ENCODE measurements at places on chromosomes 11 and 22.

GRCh38 chr11:81579339-81579738, 1154.3 kb downstream of the FAM181B start:
- DNase-seq: no peak

DNA sequence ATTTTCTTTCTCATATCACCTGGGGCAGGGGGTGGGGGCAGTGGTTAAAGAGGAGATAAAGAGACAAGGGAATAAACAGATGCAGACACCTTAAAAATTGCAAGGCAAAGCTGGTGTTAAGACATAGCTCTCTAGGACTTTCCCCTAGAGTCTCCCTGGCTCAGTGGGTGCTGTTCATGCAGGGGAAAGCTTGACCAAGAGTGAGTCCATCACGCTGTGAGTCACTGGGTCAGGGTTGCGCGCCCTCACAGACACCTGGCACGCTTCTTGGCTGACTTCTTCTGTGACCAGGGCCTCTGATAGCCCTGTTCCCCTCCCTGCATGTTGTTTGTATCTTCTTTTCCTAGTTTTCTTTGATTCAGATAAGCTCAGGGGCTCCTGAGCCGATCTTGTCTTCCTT, 31.9 kb downstream of the COMMD9 start:
- no peak for DNase-seq

GRCh38 chr11:105693075-105693759, 83.3 kb downstream of the GRIA4 start:
- no peak for DNase-seq

- DNase-seq: no peak
Measured at GRCh38 chr11:133699071-133699470, 146.2 kb downstream of the SPATA19 start.

DNA sequence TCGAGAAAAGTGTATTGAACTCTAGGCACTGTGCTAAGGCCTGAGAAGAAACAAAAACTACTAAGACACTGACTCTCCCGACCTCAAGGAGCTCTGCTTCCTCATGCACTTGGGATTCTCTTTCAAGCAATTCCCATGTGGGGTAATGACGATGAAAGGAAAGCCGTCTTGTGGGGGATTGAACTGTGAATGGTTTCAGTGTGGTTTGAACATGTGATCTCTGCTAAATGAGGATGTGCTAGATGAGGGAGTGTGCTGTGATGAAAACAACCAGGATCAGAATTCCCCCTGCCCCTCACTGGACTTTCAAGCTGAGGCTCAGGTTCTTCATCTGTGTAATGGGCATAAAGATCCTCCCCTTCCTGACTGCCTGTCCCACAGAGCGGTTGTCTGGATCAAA, 74.9 kb downstream of the DEPDC5 start:
- DNase-seq: no peak

- DNase-seq: no peak
Measured at GRCh38 chr22:41184679-41185078, 20.4 kb upstream of the L3MBTL2 start.

DNA sequence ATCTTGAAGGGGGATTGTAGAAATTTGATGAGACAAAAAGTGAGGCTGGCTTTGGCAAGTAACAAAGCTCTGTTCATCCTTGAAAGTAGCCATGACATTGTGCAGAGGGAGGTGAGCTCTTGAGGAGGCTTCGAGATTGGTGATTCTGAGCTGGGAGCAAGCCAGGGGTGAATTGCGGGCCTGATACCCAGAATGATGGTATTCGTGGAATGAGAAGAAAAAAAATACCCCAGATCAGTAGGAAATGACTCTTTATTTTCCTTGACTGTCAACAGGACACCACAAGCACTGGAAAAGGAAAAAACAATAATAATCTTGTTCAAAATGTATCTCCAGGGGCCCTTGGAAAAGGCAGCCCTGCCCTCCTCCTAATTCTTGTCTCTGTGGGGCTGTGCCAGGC, 62.7 kb downstream of the TSPAN18 start:
- DNase-seq: no peak

GRCh38 chr22:40524392-40525249, 111.9 kb downstream of the MRTFA start:
- no peak for DNase-seq

DNA sequence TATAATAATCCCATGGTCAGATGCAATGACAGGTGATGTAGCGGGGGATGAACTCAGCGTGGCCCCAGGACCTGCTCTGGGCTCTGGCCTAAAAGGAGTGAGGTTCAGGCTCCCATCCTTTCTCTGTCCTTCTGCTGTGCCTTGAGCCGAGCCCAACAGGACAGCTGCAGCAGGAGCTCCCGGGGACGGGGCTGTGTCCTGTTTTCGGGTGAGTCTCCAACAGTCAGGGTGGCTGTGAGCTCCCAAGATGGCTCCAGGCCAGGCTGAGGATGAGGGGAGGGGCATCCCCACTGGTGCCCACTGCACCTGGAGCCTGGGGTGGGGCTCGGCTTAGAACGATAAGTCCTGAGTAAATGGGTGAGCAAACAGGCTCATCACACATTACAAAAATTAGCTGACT, 1385.0 kb downstream of the BRD1 start:
- DNase-seq: no peak

DNA sequence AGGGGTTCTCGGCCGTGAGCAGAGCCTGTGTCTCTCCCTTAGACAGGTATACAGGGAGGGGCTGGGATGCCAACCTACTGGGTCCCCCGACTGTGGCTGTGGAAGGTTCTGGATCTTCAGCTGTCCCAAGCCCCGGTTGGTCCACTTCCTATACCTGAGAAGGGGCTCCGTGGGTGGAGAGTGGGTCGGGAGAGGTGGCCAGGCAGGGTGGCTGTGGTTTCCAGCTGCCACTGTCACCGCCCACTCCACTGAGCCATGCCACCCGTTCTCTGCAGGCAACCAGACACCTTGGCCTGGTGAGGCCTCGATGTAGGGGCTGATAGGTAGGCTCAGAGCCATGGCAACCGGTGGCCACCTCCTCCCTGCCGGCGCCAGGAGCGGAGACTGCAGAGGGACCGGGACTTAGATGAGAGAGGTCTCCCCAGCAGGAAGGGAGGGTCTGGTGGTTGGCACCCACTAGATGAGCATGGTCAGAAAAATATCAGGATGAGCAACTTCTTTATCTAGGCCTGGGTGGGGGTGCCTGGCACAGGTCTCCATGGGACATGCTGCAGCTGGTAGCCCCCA, 53.8 kb downstream of the TRIOBP start:
- DNase-seq: no peak
